NCI-H524 (cell line): ENCODE measurements at places on chromosomes 12 and 14.

DNA sequence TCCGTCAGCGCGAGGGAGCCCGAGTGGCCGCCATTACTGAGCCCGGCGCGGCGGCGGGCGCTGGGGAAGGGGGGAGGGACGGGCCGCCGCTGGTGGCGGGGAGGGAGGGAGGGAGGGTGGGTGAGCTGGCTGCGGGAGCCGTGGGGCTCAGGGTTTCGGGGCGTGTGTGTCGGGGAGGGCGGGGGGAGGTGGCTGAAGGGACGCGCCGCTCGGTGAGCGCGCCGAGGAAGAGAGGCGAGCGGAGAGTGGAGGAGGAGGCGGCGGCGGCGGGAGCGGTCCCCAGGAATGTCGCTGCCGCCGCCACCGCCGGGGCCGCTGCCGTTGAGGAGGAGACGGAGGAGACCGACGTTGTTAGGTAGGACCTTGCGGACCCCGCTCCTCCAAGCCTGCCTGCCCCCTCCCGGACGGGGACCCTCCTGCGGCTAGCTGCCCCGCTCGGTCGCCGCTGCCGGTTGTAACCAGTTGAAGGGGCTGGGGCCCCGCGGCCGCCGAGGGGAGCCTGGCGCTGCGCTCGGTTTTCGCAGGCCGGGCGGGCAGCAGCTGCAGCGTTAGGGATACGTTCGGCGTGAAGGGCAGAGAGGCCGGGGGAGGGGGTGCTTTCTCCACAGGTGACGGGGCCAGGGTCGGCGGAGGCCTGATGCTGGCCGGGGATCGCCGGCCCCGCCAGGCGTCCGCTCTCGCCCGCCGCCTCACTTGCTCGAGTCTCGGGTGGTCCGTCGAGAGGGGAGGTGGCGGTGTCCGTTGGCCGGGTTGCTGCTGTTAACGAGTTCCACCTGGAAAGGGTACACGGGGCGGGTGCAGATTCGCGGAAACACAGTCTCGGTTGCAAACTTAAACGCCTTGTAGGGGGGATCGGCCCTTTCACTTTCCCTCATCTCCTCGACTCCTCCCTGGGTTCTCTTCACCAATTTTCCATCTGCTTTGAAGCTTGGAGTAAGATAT, at the start of gene ARHGAP5:
Gene ARHGAP5, plus strand, starts transcription at position 224 of the 942 bp plus-strand sequence. CDS start 13,366 bp downstream, outside the sequence.
- DNase-seq: peak; percentile 81

DNA sequence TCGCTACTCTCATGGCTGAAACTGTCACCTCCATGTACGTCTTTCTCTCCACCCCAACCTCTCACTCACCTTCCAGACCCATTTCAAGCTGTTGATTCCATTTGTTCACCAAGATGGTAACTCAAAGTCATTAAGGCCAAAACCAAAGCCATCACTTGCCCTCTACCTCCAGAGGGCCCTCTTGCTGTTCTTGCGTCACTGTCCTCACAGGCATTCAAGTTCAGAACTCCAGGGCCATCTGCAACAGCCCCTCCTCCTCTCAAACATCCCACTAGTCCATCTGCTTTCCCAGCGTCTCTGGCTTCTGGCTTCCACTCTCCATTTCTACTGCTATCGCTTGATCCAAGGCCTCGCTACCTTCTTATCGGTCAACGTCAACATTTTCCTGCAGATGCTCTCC, 74.5 kb downstream of the VWF start:
- DNase-seq: peak; percentile 62

DNA sequence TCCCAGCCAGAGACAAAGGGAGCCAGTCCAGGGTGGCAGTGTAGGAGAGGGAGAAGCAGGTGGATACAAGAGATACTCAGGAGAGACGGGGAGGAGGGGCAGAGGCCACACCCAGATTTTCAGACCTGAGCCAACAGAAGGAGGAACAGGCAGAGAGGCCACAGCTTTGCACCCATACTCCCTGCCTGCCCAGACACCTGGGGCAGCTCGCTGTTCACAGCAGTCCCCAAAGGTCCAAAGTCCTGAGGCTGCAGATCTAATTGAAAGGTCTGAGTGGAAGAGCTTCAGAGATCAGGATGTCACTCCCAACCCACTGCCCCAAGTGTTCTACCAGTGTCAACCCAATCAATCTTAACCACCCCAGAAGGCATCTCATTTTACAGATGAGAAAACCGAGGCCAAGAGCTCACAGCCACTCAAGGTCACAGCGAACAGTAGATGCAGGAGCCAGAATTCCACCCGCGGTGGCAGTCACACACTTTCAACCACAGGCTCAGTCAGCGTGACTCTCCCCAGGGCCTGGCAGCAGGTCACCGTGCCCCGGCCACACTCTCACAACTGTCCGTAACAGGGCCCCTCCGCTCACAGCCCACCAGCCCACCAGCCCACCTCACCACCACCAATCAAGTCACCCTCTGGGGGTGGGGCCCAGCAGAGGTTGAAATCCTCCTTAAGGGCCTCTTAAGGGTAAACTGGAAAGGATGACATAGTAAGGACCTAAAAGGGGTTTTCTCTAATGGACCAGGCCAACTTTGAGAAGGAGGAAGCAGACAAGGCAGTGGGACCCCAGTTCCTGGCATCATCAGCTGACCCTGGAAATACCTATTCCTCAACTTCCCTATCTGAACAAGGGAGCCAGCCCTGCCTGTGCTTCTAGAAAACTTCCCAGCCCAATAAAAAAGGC, 33.3 kb downstream of the ACTN1 start:
- peak; percentile 26 for DNase-seq

DNA sequence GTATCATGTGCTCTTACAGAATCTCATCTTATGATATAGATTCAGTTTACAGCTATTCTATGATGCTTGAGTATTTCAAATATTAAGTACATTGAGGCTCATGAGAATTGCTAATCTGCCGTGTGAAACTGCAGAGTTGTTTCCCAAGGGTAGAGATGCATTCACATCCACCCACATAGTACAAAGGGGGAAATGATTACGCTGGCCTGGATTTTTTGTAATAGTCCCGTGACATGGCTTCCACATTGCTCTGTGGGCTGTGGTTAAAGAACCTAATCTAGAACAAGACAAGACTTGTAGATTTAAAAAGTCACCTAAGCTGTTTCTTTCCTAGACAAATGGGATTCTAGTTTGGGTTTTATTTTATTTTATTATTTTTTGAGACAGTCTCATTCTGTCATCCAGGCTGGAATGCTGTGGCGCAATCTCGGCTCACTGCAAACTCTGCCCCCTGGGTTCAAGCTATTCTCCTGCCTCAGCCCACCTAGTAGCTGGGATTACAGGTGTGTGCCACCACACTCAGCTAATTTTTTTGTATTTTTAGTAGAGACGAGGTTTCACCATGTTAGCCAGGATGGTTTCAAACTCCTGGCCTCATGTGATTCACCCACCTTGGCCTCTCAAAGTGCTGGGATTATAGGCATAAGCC, 13.0 kb upstream of the RIOX1 start:
- DNase-seq: no peak

- DNase-seq: no peak
Observed at GRCh38 chr14:60502541-60502940, 6.4 kb upstream of the SIX6 start.

- DNase-seq: peak; percentile 56
Observed at GRCh38 chr14:105999361-106000028, 473.1 kb downstream of the TMEM121 start.

DNA sequence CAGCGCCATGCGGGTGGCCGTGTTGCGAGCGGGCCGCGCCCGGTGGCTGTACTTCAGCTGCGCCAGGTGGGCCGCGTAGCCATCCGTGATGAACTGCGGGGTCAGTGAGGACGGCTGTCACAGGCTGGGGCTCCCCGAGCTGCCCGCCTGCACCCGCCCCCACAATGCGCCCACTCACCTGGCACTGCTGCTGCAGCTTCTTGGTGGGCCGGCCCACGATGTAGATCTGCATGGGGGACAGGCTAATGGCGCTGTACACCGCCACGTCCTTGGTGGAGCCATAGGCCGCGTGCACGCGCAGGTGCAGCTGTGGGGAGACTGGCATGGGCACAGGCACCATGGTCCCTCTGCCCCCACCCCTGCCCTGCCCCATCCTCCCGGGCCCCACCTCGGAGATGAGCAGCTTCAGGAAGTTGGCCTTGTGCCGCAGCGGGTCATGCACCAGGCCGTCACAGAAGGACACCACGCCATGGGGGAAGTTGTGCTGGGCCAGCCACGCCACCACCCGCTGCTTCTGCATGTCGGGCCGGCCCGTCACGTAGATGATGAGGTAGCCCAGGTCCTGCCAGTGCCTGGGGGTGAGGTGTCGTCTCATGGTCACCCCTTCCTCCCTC, 5.9 kb downstream of the ARL6IP4 start:
- DNase-seq: no peak

DNA sequence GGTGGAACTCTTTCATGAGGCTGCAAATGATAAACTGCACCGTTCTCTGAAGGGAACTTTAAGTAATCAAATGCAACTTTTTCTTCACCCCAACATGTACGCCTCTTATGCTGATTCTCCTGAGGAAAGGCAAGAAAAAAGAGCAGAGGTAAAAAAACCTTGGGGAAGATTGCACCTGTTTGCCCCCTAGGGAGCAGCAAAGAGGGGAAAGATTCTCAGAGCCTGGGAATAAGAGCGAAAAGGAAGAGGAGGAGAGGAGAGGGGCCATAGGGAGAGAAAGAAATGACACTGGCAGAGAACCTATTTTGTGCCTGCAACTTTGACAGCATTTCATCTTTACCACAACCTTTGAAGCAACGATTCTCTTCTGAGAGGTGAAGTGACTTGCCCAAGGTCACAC, 254.6 kb downstream of the KSR2 start:
- no peak for DNase-seq

DNA sequence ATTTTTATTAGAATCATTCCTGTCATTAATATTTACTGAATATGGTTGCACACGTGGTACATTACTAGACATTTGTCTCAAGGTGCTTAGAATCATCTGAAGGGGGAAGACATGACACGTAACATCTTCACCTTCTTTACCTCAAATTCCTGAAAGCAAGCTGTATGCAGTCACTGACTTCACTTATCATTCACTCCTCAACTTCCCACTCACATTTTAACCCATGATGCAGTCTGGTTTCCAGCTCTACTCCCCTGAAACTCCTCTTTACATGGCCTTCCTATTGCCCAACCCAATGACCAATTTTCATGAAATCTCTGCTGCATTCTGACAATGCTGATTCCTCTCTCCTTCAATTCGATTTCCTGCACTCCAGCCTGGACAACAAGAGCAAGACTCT, 5.8 kb upstream of the PSMC6 start:
- DNase-seq: no peak

DNA sequence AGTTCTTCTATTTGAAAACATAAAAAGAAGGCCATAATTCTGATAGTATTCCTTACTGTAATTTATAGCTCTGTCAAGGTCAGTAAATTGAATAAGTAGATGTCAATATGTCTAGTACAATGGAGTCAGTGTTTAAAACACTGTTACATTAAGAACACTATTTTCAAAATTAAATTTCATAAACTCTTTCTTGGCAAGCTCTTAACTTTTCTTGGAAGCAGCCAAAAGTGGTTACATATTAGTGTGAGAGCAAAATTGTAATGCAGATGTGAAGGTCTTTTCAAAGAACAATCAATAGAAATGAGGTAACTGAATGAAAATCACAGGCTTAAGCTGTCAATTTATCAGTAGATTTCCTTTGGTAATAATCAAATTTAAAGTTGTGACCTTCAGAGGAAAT, 722.4 kb upstream of the NOVA1 start:
- no peak for DNase-seq

- no peak for DNase-seq
Observed at GRCh38 chr12:69173368-69173767, 66.0 kb upstream of the CPSF6 start.

DNA sequence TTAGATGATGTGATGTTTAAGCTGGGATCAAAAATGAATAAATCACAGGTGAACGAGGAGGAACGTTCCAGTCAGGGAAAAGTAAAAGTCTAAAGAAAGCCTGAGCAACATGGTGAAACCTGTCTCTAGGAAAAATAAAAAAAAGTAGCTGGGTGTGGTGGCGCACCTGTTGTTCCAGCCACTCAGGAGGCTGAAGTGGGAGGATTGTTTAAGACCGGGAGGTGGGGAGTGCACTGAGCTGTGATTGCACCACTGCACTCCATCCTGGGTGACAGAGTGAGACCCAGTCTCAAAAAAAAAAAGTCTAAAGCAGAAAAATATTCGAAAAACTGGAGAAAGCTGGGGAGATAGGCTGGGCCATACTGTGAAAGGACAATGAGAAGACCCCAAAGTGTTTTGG, 39.2 kb upstream of the SOCS2 start:
- no peak for DNase-seq

GRCh38 chr12:87305481-87305880, 723.7 kb downstream of the C12orf50 start:
- DNase-seq: no peak

DNA sequence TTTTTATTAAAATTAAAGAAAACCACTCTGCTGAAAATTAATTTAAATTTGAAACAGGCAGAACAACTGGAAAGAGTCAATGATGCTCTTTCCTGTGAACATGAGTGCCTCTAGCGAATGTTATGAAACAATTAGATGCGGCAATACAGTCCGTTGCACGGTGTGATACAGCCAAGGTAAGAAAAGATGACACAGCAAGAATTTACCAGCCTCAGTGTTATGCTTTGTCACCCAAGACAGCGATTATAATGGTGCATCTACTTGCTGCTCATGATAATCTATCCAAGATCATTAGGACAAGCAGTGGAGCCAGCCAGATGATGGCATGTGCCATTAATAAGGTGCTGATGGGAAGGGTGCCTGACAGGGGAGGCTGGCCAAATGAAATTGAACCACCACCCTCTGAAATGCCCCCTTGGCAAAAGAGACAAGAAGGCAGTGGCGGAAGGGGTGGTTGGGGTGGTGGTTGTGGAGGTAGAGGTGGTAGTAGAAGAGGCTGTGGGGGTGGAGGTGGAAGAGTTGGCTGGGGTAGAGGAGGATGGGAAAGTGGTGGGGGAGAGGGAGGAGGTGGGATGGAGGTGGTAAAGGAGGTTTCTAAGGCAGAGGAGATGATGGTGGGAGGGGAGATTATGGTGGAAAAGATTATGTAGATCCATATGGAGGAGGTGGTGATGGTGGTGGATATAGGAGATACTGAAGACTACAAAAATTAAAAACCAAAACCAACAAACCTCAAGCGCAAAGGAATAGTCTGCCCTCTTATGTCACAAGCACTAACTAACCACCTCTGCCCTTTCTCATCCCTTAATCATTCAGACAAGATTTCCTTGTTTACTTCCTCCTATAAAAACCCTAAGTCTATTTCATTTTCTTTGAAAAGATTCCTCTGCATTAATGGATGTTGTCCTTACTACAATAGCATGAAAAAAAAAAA, 4.0 kb upstream of the RESF1 start:
- no peak for DNase-seq

DNA sequence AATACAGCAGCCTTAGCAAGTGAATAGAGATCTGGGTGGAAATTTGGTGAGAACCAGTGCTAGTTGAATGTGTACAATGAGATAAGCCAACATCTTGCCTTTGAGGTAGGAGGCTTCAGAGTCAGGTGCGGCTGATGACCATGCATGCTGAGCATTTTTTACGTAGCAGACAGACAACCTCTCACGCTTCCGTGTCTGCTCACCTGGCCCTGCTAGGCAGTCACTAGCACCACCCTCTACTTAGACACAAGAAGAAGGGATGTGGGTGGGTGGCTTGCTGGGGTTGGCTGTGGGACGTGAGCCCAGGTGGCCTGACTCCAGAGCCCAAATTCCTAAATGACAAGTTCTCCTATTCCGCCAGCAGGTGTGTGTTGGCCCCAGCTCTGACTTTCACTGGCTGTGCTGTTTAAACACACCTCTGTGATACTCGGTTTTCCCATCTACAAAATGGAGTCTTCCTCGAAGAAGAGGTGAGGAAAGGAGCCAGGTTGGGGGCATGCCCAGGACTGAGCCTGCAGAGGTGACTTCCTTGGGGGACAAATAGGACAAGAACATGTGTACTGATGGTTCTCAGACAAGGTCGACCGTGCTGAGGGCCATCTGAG, 57.8 kb upstream of the BCL11B start:
- DNase-seq: no peak

- no peak for DNase-seq
Observed at GRCh38 chr14:52455291-52456088, 96.8 kb downstream of the TXNDC16 start.
